ENCODE measurements at places on chromosomes 6 and 20. TPM values are rescaled to one million over a fixed set of nuclear protein-coding genes. Genes with fewer than 3 reads are reported as not detected.

DNA sequence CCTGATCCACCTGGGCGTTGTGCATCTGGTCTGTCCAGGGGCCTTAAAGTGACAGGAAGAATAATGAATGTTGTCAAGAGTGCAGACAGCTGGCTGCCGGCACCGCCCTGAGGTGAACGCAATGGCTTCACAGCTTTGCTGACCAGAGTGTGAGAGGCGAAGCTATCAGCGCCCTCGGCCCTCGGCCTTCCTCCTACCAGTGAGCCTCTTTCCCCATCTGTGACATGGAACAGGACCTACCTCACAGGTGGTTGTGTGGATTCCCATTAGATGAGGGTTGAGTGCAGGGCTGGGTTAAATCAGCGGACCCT is 54.8 kb downstream of the CTCFL start:
- no peak for DNase-seq

GRCh38 chr6:87012035-87012434 is 74.7 kb downstream of the HTR1E start:
- DNase-seq = no peak

GRCh38 chr20:62941792-62942191 is 3.8 kb downstream of the GID8 start:
- DNase-seq = no peak

DNA sequence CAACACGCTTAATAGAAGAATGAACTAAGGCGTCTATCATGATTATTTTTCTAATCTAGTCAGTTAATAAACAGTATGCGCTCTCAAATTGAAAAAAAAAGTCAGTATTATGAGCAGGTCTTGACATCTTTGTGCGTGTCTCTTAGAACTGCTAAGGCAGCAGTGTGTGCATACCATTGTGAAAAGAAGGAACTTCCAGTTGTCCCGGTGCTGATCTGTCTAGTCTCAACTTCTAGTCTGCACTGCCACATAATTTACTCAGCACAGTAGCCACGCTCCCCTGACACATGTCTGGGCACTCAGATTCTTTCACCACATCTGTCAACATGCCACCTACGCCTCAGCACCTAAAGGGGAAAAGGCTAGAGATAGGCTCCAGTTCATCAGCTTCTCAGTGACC is 61.1 kb upstream of the SPDEF start:
- no peak for DNase-seq

DNA sequence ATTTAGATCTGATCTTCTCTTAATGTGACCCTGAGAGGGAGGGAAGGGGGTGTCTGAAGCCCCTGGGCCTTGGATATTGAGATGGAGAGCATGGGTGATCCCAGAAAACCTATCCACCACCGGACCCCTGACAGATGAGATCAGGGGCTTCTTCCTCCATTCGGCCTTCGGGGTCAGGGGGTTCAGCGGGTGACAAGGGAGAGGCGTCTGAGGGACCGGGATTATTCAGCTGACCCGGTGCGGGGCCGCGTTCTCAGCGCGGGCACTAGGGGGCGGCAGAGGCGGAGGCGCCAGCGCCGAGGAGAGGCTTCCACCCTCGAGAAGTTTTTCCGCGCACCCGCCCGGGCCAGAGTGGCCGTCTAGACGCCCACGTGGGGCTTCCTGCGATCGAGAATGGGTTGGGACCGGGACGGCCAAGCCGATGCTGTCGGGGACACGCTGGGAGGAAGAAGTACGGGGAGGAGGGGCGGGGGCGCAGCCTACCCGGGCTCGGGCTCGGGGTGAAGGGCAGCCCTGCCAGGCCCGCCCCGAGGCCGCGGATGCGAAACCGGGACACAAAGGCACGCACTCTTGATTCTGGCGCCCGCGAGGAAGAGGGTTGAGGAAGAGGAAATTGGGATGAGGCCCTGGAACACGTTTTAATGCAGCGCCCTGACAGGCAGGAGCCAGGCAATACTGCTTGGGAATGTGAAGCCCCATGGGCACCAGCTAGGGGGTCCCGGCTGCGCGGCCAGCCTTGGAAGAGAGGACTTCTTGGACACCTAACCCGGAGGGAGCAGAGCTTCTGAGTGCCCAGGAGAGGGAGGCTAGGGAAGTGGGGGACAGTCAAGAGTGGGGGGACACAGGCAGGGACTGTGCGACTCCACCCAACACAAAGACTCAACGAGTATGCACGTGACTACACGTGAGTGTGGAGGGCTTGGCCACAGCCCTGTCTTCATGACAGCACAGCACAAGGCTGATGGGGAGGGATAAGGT is 30.6 kb downstream of the COL11A2 start:
- peak; percentile 71 for DNase-seq

Gene TRIM15
- total RNA-seq = not detected
